ENCODE measurements at places on chromosomes 12 and 14.

DNA sequence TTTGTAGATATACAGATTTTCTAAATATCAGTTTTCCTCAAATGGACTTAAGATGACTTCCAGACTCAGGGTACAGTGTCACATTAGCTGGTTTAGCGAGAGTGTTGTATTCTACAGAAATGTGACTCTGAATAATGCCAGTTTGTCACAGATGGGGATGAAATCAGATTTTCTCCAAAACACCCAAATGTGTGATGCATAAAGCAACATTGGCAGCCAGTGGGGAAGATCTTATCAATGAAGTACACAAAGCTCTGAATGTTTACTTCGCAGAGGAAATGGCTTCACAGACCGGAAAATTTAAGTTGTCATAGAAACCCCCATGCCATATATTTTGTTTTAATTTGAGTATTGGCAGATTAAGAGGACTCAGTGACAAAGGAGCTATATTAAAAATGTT is 29.9 kb downstream of the ANO4 start:
- DNase-seq = no peak

- DNase-seq = no peak
These were observed 59.7 kb downstream of the ATP2A2 start for GRCh38 chr12:110340706-110341105.

GRCh38 chr14:90534838-90535555 is 138.2 kb downstream of the CALM1 start:
- DNase-seq = no peak

GRCh38 chr12:58925111-58925611 is 4.9 kb upstream of the LRIG3 start:
- no peak for DNase-seq

All from stimulated activated CD4-positive, alpha-beta T cell treated with anti-CD3 and anti-CD28 coated beads, Interleukin-1b, Interleukin-23, amount 100 ng/mL, for 1 hour (primary cell).